CD14-positive monocyte (primary cell): ENCODE measurements at places on chromosomes 4 and X.

- no peak for DNase-seq
Measured at GRCh38 chrX:39922926-39923325, 174.8 kb downstream of the BCOR start.

DNA sequence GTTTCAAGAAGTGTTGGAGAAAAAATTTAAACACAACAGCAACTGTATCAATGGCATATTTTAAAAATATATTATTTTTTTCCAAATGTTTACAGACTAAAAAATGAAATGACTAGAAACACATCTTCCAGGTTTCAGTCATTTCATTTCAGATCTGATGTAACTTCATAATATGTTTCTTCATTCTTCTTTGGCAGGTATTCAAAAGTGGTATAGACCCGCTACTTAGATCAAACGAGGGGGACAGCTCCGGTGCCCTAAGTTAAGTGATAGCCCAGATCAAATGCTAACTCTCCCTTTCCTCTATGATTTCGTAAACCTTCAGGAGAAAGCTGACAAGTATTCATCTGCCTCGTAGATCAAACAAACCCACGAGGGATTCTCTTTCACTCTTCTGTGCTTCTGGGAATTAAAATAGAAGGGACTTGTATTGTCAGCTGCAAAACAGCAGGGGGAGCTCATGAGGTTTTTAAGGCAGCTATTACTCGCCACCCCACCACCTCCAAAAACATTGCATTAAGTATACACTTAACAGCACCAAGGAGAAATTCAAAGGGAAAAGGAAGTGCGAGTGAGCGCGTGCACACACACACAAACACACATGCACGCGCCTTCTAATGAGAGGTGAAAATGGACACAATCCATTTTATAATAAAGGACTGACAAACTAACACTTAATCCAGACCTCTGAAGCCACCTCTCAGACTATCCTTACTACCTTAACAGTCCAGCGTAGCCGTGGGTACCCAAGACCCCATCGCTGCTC is 21.4 kb downstream of the HELT start:
- DNase-seq = peak; percentile 49

DNA sequence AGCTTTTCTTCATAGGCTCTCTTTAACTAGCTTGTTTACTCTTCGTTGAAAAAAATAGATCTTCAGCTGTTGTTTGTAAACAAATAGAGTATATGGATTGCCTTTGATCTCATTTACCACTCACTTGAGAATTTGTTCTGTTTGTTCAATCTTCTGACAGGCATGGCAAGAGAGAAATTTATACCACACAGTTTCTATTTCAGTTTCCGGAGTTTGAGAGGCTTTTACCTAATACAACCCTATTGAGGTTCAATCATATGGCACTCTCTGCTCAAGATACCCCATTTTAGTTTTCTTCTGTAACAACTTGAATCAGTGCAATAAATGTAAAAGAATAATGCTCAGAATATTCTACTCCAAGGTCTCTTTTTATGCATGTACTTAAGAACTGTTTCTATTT is 148.0 kb downstream of the EMCN start:
- DNase-seq = no peak

DNA sequence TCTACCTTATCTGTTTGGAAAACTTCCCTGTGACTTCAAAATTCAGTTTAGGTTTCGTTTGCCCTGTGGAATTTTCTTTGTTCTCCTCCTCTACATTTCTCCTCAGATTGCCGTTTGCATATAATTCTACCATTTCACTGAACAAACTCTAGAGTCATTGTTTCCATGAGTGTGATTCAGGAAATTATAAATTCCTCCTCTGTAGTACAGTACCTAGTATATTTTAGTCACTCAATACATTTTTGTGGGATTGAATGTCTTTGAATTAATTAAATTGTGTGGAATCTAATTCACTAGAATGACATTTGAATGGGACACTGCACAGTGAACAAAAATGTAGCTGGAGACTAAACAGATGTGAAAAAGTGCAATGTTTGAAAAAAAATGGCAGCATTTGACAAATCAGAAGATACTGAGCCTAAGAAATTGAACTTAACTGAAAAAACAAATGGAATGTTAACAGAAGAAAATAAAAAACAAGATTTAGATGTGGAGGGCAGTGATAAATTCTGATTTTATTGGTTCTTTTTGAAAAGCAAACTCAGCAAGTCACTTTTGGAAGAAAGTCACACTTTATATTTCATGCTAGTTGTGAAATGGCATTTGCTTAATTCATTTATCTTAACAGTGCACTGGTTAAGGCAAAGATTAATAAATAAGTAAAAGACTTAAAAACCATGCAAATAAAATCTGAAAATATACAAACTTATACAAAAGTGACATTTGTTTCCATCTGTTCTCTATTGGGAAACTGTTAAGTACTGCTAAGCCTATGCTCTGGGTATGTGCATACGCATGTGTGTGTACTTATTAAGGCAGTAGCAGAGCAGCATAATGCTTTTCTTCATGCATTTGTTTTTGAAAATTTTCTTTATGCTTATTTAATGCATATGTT is 512.3 kb downstream of the FAT4 start:
- DNase-seq = no peak

GRCh38 chrX:53337101-53337500 is 55.7 kb upstream of the IQSEC2 start:
- peak; percentile 29 for DNase-seq

GRCh38 chrX:119982145-119982544 is 38.6 kb upstream of the NKAP start:
- no peak for DNase-seq

DNA sequence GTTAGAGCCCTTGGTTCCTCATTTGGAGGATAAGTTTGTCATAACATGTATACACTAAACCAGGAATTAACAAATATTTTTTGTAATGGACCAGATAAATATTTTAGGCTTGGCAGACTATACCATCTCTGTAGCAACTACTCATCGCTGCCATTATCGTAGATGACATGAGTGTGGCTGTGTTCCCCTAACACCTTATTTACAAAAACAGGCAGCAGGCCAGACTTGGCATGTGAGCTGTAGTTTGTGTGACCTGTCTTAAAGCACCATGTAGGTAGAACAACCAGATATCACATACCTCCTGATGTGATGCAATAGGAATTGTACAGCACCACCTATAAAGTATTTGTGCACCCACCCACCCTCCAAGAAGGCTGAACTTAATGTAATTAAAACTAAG is 82.0 kb downstream of the RASGEF1B start:
- peak; percentile 17 for DNase-seq

DNA sequence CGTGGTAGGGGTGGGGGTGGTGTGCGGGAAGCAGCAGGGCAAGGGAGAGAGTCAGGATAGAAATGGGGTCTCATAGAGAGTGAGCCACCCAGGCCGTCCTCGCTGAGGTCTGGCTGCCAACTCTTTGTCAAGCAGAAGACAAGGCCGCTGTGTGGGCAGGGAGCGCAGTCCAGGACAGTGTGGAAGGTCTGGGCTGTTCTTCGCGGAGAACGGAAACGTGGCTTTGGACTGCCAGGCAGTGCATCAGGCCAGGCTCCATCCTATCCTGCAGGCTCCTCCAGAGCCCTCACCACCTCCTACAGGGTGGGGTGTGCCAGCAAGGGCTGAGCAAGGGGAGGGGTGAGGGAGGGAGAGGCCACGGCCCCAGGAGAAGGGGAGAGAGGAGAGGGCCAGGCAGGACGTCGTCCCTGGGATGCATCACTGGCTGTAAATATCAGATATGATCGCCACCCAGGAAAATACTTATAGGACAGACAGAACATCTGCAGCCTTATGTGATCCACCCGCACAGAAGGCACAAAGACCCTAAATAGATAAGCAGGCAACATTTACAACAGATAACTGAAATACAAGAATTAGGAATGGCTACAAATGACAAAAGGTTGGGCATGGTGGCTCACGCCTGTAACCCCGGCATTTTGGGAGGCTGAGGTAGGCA is 85.3 kb downstream of the ABLIM2 start:
- no peak for DNase-seq

- DNase-seq = peak; percentile 52
Measured at GRCh38 chrX:134469486-134469885, 9.5 kb downstream of the HPRT1 start.

GRCh38 chrX:64427281-64427680 is 32.0 kb upstream of the MTMR8 start:
- DNase-seq = no peak

GRCh38 chr4:41832961-41833360 is 84.4 kb upstream of the PHOX2B start:
- DNase-seq = no peak

GRCh38 chr4:78019414-78019813 is 37.7 kb upstream of the FRAS1 start:
- DNase-seq = no peak

GRCh38 chr4:68147079-68147478 is 17.4 kb upstream of the TMPRSS11F start:
- DNase-seq = no peak

DNA sequence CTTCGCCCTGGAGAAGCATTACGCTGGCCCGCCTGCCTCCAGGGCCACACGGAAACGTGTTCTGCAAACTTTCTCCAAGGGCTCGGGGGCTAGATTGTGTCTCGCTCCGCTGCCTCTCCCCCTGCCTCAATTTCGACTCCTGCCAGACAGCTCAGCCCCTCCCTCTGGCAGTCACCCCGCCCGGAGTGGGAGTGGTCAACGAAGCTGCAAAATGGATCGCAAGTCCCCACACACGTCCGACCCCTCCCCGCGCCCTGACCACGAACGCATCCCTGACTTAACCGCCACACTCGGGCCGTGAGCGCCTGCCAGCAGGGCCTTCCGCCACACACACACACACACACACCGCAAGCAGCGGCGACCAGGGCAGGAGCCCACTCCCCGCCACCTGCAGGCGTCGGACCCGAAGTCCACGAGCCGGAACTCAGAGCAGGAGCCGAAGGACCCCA is 47.0 kb upstream of the NKAP start:
- DNase-seq = no peak

GRCh38 chrX:100804780-100805179 is 15.4 kb upstream of the CSTF2 start:
- DNase-seq = no peak

GRCh38 chr4:83552083-83552482 is 16.2 kb downstream of the GPAT3 start:
- DNase-seq = no peak

DNA sequence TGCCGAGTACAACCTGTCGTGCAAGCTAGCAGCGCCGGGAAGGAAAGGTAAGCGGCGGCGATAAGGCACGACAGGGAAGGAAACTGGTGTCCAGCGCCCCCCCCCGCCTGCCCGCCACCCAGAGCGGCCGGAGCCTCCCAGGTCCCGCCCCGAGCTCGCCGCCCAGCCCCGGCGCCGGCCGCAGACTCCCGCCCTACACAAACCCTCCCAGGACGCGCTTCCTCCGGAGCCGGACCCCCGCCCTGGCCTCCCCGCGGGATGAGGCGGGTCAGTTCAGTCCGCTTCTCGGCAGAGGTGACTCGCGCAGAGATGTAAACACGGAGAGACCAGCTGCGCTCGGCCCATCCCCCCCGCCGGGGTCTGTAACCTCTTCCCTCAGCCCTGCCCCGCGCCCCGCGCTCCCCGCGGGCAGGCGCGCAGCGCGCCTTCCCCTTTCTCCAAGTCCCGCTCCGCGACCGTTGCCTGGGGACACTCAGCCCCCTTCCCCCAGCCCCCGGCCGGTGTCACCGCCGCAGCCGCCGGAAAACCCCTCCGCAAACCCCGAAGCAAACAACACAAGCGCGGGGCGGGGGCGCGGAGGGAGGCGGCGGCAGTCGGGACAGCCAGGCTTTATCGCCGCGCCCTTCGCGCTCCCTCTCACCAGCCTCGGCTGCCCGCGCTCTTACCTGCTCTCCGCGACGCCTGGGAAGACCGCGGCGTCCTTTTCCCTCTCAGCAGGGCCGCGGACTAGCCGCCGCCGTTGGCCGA is 543 bp downstream of the ELF2 start:
- peak; percentile 47 for DNase-seq

GRCh38 chr4:187687697-187688096 is 307.9 kb upstream of the ZFP42 start:
- no peak for DNase-seq

GRCh38 chr4:101604976-101605375 is 185.6 kb upstream of the BANK1 start:
- no peak for DNase-seq

- no peak for DNase-seq
Measured at GRCh38 chrX:74890676-74891430, 34.4 kb downstream of the NEXMIF start.

DNA sequence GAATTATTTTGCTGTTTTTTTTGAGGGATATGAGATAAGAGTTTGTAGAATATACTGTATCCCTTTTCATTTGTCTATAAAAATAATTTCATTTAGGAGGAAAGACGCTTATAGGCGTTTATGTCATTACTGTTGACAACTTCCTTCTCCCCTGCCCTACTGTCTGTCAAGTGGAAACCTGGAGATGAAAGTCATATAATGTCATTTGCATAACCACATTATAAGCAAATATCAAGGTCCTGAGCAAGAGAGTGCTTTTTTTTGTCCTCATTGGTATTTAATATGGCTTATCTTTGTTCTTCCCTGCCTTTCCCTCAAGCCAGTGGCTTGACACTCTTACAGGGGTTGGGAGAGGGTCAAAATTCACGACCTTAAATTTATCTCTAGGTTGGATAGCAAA is 55.8 kb downstream of the LRP2BP start:
- no peak for DNase-seq

DNA sequence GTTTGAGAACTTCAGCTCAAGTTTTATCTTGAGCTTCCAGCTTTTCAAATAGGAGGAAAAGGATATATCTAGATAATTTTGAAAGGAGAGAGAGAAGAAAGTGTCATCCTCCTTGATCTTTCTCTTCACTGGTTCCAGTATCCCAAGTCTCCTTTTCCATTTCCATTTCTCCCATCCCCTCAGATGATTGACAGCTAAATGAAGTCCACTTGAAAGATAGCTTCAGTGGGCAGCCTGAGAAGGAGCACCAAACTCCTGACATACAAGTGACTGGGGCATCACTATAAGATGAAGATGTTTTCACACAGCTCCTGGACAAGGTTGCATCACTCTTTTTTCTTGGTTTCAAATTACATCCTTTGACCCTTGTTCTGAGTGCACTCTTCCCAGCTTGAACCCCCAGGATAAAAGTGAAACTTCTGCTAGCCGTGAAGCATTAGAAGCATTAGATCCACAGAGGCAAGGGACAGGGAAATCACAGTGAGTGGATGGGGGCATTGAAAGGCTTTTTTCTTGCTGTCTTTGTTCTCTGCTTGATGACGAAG is 17.5 kb upstream of the MAGEA10 start:
- DNase-seq = no peak

DNA sequence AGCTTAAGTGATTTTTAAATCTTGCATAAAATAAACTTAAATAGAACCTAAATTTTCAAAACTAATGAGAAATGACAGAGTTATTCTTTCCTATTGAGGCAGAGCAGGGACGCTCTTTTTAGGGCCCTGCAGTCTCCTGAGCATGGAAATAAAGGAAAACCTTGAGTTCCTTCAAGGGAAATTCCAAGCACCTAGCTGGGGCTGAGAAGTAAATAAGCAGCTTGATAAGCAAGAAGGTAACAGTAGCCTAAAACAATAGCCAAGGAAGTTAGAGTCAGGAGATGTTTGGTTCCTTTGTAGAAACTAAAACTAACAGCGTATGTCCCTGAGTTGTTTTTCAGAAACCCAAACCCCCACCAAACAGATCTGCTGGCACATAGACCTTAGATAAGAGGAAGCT is 174.6 kb downstream of the COL25A1 start:
- DNase-seq = no peak
